ENCODE measurements at places on chromosomes 3 and 15. TPM values are rescaled to one million over a fixed set of nuclear protein-coding genes. Genes with fewer than 3 reads are reported as not detected.

DNA sequence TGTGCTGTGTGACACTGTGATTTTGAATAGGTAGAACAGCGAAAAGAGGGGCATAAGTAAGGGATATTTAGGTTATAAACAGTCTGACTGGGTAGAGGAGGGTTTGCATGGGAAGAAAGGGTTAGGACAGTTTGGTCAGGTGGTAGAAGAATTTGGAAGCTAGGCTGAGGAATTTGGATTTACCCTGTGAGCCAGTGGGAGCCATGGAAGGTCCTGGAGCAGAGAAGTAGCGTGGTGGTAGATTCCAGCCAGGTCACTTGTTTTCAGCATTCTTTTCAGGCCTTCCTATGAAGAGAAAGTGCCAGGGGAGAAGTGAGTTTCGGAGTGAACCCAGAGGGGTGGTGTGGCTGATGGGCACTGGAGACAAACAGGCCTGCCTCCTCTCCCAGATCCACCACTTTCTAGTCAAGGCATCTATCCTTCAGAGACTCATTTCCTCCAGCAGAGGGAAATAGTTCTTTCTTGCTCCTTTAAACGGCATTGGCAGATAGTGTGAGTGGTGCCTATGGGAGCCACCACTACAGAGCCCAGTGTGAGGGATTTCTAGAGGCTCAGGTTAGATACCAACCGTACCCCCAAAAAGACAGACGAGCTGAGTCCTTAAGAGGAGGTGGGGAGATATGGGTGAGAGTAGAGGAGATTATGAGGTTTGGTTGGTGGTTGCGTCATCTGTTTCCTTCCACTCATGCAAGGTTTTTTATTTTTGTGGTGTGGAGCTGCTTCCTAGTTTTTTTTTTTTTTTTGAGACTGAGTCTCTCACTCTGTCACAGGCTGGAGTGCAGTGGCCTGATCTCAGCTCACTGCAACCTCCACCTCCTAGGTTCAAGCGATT lies 21.2 kb downstream of the PXK start:
- DNase-seq: no peak
- no peaks in the 10 kb centered on the region for H3K27me3 ChIP-seq
- H3K36me3 ChIP-seq: no peaks in the 10 kb centered on the region

- no peaks in the 10 kb centered on the region for H3K4me1 ChIP-seq
- no peaks in the 10 kb centered on the region for H3K27me3 ChIP-seq
- H3K36me3 ChIP-seq: no peaks in the 10 kb centered on the region
These were observed 154.1 kb downstream of the ADAMTS17 start for GRCh38 chr15:100187677-100188076.

- no peak overlapping the region for H3K27ac ChIP-seq
- no peak overlapping the region for H3K4me3 ChIP-seq
- H3K27me3 ChIP-seq: peaks cover 22% of the 10 kb centered on the region
These were observed 4.8 kb downstream of the VWA5B2 start for GRCh38 chr3:184234224-184234623.

DNA sequence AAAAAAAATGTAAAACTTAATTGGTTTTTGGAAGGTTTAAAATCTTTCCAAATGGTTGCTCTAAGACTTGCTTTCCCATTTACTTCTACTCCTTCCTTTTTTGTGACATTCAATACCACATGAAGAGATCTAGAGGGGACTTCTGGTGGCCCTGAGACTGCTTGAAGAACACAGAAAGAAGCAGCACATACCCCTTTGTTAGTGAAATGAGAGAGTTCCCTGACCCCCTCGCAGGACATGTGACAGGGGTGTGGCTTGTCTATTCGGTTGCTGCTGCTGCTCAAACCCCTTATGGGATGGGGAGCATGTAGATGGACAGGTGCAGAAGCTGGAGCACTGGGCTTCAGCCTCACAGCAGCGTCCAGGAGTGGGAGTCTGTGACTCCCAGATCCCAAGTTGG lies 71.0 kb downstream of the ZMAT3 start:
- H3K36me3 ChIP-seq: no peaks in the 10 kb centered on the region
- no peak overlapping the region for H3K4me3 ChIP-seq
- DNase-seq: no peak

DNA sequence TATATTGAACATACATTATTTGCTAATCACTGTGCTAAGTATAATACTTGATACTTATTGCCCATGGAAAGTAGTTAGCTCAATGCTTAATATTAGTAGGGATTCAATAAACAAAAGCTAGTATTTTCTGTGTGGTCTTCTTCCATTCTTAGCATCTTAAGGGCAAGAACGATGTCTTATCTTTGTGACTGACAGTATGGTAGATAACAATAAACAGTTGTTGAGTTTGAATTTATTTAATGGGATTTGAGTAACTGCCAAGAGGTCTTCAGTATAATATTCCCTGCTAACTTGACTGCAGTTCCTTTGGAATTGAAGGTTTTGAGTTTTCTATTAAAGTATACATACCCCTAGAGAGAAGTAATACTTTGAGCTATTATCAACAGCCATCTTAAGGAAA lies 70.1 kb downstream of the ZNF609 start:
- no peaks in the 10 kb centered on the region for H3K4me1 ChIP-seq
- no peaks in the 10 kb centered on the region for H3K27me3 ChIP-seq
- H3K4me3 ChIP-seq: no peak overlapping the region
- H3K36me3 ChIP-seq: no peaks in the 10 kb centered on the region
- no peak overlapping the region for H3K27ac ChIP-seq
- no peak for DNase-seq

- H3K36me3 ChIP-seq: no peaks in the 10 kb centered on the region
- H3K27me3 ChIP-seq: no peaks in the 10 kb centered on the region
- no peak overlapping the region for H3K27ac ChIP-seq
- peaks cover 6% of the 10 kb centered on the region for H3K4me1 ChIP-seq
- no peak for DNase-seq
These were observed 126.0 kb downstream of the ADAMTS17 start for GRCh38 chr15:100215843-100216169.

DNA sequence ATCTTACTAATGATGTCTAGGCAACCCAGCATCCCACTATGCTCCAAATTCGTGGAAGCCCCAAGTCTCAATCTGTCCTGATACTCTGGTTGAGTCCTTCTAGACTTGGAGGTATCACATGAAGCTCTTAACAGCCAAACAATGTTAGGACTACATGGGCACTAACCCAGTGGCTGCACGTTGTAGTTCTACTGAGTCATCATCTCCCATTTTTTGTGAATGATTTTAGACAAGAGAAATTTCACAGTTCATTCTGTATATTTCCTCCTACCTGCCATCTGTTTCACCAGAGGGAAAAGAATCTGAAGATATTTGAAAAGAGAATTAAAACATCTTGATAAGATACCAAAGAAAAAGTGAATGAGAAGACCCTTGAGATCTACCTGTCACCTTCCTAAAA lies 9.8 kb upstream of the WWTR1 start:
- H3K4me3 ChIP-seq: no peak overlapping the region
- H3K27ac ChIP-seq: no peak overlapping the region
- DNase-seq: no peak
- H3K4me1 ChIP-seq: no peaks in the 10 kb centered on the region

GRCh38 chr3:159616234-159616825 lies 372.3 kb upstream of the IL12A start:
- no peaks in the 10 kb centered on the region for H3K4me1 ChIP-seq
- DNase-seq: no peak
- H3K4me3 ChIP-seq: no peak overlapping the region
- H3K36me3 ChIP-seq: no peaks in the 10 kb centered on the region

DNA sequence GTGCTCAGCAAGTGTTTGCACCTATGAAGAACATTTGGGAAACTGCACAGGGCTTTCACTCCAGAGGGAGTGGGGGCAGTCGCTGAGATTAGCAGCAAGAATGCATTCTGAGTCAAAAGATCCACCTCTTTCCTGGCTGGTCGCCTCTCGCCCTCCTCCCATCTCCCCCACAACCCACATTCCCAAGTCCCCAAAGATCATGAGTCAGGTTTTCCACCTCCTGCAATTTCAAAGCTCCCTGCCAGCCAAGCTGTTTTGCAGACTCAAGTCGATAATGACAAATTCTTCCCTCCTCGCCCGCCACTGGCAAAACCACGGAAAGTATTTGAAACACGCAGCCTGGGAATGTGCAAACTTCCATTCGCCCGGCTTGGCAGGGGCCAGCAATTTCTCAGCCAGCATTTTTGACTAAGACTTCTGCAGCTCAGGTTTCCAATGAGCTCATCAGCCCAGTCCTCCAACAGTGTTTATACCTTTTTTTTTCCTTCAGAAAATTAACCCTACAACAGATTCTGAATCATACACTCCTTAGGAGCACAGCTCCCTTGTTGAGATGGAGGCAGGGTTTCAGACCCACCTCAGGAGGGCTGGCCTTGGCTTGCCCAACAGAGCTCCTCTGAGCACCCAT lies 181.4 kb downstream of the SMAD6 start:
- H3K4me3 ChIP-seq: no peak overlapping the region
- no peaks in the 10 kb centered on the region for H3K36me3 ChIP-seq
- DNase-seq: peak; percentile 58
- H3K27ac ChIP-seq: peak overlapping the region; percentile 54
- H3K27me3 ChIP-seq: no peaks in the 10 kb centered on the region

GRCh38 chr15:61743345-61743909 lies 316.8 kb downstream of the VPS13C start:
- H3K27ac ChIP-seq: no peak overlapping the region
- H3K4me3 ChIP-seq: no peak overlapping the region
- H3K4me1 ChIP-seq: no peaks in the 10 kb centered on the region
- DNase-seq: no peak
- H3K27me3 ChIP-seq: no peaks in the 10 kb centered on the region

- H3K4me3 ChIP-seq: no peak overlapping the region
- DNase-seq: no peak
- H3K36me3 ChIP-seq: no peaks in the 10 kb centered on the region
- no peaks in the 10 kb centered on the region for H3K27me3 ChIP-seq
These were observed 326.8 kb downstream of the TBL1XR1 start for GRCh38 chr3:176870451-176870850.

DNA sequence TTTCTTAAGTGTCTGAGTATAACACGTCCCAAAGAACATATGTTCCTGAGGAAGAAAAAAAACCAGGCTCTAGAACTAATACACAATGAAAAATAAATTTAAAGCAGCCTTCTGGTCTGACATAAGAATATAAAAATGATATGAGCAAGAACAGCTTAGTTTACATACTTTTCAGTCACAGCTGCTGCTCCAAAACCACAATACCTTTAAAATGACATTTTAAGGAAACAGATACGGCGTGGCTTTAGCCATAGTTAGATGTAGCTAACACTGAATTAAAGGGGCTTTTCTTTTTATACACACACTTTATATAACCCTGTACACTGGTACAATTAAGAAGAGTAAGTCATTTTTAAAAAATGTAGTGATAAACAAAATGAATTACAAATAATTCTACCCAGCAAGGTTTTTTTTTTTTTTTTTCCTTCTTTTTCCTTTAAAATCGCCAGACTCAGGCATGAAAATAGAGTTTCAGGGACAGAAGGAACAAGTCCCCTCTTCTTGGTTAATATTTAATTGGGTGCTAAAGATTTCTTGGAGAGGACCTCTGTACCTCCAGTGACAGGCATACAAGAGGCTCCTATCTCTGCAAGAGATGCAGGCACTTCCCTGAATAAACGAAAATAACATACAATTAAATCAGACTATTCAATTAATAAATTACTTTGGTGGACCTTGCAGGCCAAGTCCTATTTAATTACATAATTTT lies 265.6 kb downstream of the FOXP1 start:
- no peaks in the 10 kb centered on the region for H3K36me3 ChIP-seq
- peaks cover 9% of the 10 kb centered on the region for H3K4me1 ChIP-seq
- DNase-seq: no peak
- H3K27me3 ChIP-seq: no peaks in the 10 kb centered on the region
- peak overlapping the region; percentile 58 for H3K27ac ChIP-seq
- no peak overlapping the region for H3K4me3 ChIP-seq

- no peaks in the 10 kb centered on the region for H3K4me1 ChIP-seq
- H3K4me3 ChIP-seq: no peak overlapping the region
- H3K27ac ChIP-seq: no peak overlapping the region
- no peak for DNase-seq
- no peaks in the 10 kb centered on the region for H3K36me3 ChIP-seq
These were observed 293.5 kb upstream of the SUCLG2 start for GRCh38 chr3:67947808-67948508.

The CLDN16 gene
- total RNA-seq: 1.7 TPM

The WDR49 gene
- 25.1 TPM for total RNA-seq

The DLG1 gene
- total RNA-seq: 65.8 TPM

The GNAT1 gene
- not detected for total RNA-seq

The ANKRD34C gene
- not detected for total RNA-seq

The PPP1R14D gene
- not detected for total RNA-seq

The TMEM158 gene
- total RNA-seq: 1.7 TPM

The SLC2A2 gene
- total RNA-seq: not detected

The HRG gene
- total RNA-seq: not detected

The PRR20G gene
- total RNA-seq: not detected
